NCI-H1930 (cell line): ENCODE measurements at places on chromosomes 12 and 14.

DNA sequence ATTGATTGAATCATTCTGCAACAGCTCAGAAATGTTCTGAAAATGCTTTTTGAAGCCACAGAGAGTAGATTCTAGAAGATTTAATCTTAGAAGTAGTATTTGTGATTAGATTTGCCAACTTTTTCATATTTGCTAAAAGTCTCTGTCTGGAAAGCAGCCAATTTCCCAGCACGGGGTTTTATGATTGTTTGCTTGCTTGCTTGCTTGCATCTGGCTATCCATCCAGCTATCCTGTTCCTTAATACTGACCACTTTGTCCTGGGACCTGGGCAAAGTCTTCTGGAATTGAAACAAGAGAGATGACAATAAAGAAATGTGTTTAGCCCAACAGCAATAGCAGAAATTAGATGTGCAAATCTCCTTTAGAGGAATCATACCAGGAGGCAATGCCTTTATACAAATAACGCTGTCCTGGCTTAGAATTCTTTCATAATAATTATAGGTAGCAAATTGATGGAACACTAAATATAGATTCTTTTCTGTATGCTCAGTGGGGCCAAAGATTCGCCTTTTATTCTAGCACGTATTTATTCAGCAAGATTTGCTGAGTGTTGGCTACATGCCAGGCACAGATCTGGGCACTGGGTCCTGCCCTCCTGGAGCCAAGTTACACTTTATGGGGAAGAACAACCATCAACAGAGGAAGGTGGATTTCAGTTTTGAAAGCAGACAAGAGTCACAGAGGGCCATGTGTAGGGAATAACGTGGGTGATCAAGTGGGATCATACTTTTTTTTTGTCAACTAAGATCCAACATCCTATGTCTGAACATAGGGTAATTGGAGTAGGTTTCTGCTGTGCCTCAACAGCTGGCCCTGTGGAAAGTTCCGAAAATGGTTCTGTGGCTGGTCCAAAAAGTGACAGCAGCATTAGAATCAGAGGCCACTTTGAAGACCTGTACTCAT is 25.3 kb downstream of the MYBPC1 start:
- no peak for DNase-seq

DNA sequence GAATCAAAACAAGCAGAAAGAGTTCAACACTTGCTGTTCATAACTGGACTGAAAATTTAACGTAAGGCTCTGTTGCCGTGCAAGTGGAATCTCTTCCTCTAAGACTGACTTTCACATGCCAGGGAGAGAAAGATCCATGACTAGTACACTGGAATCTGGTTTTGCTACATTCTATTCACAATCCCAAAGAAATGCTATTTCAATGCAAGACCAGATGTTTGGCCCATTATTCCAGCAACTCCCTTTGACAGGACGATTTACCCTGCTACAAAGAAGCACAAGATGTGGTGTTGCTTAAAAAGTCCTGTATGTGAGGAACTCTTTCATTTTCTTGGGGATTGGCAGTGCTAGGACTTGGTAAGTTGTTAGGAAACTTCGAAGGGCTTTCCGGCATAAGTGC is 17.4 kb downstream of the RFC5 start:
- no peak for DNase-seq

DNA sequence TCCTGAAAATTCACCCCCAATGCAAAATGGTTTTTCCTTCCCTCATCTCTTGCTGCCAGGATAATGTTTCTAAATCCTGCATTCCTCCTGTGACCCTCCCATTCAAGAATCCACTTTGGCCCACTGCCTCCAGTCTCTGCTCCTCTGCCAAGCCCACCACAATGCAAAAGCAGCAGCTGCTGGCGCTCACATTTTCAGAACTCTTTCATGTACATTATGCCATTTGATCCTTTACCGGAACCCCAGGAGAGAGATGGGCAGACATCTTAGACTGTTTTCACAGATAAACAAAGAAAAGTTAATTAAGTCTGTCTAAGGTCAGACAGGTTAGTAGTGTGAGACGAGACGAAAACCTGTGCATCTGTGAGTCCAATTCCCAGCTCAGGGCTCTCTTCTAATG is 12.9 kb downstream of the LRIG3 start:
- no peak for DNase-seq

DNA sequence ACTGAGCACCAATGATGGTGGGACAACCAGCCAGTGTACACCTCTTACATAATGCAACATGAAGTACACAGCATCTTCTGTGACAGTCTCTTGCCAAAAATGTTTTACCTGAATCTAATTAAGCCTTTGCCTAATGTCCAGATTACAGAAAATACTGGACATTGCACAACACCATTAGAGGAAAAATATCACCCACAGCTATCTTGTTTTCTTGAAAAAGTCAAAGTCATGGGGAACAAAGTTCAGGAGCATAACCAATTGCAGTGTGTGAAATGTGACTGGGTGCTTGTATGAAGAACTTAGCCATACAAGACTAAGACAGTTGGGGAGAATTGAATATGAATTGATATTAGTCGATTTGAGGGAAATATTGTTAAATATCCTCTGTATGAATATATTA is 12.1 kb upstream of the ANO6 start:
- no peak for DNase-seq

DNA sequence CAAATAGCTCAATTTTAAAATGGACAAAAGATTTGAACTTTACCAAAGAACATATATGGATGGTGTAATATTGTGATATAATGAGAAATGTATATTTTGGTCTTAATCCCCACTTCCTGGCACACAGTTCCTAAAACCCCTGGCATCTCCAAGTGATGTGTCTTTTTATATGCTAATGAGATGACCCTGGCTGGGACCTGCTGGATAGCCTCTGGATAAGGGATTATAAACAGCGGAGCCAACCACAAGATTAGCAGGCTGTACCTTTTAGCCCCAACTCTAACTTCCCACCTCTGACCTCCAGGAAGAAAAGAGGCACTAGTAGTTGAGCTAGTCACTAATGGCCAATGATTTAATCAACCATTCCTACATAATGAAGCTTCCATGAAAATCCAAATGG is 130.0 kb downstream of the DPF3 start:
- DNase-seq, result no peak

DNA sequence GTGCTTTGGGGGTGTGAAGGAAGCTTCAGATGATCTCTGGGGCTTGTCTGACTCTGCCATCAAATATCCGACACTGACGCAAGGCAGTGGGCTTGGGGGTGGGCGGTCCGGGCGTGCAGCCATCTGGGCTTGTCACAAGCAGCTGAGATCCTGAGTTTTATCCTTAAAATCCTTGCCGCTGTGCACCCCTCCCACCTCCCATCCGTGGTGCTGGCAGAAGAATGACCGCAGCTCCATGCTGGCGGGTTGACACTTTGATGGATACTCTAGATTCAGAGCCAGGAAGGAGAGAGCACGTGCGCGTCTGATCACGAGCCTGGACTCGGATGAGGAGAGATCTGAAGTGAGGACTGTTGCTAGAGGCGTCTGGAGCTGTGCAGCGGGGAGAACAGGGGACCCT is 3.0 kb downstream of the ZFYVE21 start:
- no peak for DNase-seq

- DNase-seq, result no peak
Measured at GRCh38 chr12:117437516-117438255, 76.3 kb upstream of the NOS1 start.

GRCh38 chr12:88036353-88036965 is 7.3 kb upstream of the C12orf50 start:
- no peak for DNase-seq

- DNase-seq, result no peak
Measured at GRCh38 chr12:54683398-54683797, 35.2 kb upstream of the DCD start.

GRCh38 chr12:109766251-109766778 is 52.7 kb downstream of the FAM222A start:
- no peak for DNase-seq

DNA sequence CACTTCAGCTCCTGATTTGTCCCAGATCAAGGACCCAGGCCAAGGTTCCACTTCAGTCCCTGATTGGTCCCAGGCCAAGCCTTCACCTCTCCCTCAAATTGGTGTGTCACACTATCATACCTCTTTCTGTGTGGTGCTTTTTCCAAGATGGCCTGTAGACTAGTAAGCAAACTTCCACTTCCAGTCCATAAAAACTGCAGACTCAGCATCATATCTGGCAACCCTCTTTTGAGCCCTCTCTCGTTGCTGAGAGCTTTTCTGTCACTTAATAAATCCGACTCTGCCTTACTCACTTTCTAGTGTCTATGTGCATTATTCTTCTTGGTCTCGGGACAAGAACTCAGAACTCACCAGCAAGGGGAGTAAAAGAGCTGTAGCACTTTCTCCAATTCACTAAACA is 1395.1 kb downstream of the LRFN5 start:
- DNase-seq, result no peak

DNA sequence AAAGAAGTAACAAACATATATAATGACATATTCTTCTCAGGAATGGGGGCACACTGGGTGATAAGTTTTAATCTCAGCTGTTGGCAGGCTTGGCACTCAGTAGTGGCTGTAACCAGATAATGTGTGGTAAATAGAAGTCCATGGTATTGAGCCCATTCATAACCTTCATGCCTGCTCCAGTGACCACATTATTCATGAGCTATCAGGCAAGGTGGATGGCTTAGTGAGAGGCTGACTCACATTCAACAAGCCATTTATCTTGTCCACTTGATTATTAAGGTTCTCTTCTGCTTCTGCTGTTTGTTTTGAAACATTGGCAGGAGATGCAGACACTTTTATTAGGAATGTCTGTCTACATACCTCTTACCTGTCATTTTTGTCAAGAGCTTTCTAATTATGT is 950.4 kb upstream of the LRFN5 start:
- DNase-seq, result no peak

DNA sequence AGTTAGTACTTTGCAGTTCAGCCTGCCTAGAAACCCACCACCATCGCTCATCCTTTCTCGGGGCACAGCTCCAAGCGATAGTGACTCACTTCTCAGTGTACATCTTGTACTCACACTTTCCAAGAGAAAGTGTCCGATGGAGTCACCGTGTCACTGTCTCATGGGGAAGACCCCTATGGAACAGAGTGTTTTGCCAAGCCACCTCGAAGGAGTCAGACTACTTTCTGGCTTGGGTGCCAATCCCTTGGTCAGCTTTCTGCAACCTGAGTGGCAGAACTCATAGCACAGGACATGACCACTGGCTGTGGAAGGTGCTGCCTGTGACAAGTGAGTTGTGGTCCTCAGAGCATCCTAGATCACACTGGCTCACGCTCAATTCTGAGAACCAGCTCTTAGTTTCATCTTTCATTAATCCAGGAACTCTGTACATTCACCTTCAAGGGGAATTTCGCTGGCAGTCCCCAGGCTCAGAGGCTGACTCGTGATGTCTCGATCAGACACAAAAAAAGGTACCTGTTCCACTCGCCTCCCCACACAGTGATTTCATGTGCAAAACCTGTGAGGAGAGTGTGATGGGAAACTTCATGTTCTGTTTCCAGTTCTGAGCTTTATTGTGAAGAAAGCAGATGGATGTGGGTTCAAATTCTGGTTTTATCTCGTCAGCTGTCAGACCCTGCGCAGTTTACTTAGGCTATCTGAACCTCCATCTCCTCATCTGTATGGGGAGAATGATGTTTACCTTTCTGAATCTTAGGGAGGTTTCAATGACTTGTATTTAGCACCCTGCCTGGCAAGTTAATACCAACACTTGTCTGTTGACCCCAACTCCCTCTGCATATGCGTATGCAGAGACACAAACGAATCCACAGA is 127.3 kb upstream of the CCND2 start:
- no peak for DNase-seq

- DNase-seq, result no peak
Measured at GRCh38 chr12:105946493-105946901, 192.3 kb downstream of the NUAK1 start.

DNA sequence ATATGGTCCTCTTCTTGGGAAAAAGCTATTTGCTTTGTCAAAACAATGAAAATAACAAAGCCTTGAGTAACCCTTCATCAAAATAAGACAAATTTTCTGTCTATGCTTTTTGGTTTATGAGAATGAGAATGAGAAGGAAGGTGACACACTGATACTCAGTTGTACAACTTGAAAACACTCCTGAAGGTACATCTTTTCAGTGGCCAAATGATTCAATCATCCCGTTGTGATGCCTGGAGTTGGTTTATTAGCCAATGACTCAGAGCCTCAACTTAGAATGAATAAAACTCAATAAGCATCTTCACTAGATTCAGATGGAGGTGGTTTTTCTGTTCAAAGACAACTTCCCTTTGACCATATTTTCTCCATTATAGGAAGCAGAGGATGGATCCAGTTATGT is 7.8 kb upstream of the CALM1 start:
- no peak for DNase-seq

DNA sequence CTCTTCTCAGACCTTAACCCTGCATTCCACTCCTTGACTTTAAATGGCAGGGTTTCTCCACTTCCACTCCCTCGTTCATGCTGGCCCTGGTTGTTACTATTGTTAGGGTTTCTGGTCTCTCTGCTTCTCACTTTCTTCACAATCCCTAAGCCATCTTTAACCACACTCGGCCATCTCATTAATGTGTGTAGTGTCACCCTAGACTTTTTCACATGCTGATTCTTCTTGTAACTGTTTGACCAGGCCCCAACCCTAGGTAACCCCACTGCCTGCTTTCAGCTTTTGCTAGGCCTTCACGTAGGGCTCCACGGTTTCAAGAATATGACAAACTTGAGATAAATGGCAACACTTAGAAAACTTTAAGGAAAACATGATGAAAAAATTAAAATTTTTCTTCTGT is 195.1 kb downstream of the IPO8 start:
- DNase-seq, result no peak

DNA sequence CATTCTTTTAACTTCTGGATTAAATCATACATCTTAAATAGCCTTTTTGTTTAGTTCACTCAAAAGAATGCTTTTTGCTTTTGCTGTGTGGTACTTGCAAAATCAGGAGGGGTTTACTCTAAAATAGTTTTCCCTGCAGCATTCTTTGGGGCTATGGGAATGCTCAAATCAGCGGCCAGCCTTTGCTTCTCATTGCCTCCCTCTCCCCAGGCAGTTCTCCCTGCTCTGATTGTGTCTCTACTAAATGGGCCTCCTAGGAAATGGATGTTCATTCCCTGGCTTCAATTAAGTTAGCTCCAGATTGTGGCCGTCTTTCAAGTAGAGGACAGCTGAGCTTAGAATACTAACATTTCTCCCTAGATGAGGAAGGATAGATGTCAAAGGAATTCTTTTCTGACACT is 4.4 kb downstream of the TULP3 start:
- no peak for DNase-seq

GRCh38 chr12:131714759-131715158 is 3.9 kb downstream of the SFSWAP start:
- no peak for DNase-seq

DNA sequence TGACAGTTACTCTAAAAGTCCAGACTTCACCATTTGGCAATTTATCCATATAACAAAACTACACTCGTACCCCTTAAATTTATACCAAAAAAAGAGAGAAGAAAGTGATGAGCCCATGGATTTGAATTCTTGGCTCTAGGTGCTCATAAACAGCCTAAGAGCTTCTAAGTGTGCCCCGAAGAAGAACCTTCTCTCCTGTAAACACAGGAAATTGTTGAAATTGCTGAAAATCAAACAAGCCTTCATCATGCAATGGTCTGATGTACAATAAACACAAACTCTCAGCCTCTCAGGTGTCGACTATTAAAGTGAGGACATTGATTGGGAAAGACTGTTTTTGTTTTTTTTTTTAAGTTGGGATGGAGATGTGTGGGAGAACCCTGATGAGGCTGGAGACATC is 21.8 kb downstream of the PDE6H start:
- no peak for DNase-seq
